ENCODE measurements at places on chromosomes 16 and 17. TPM values are rescaled to one million over a fixed set of nuclear protein-coding genes. Genes with fewer than 3 reads are reported as not detected.
A peak's percentile ranks its signal among the peaks of the same experiment; 100 is the strongest.

The PNMT gene
- total RNA-seq, result 0.67 TPM

- DNase-seq, result no peak
Observed at GRCh38 chr16:64172652-64173051, 949.2 kb downstream of the CDH11 start.

DNA sequence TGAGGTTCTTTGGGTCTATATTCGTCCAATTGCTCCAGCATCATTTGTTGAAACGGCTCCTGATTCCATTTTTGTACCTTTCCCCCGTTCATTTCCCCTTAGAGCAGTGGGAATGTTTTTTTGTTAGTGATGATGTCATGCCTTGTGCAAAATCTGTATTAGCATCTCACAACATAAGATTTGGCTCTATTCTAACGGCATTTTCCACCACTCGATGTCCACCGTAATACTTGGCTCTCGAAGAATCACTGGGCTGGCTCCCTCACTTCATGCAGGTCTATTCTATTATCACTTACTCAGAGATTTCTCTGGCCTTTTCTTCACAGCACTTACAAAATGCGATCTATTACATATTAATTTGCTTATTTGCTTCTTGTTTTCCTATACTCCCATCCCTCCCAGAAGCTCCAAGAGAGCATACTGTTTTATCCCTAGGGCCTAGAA lies 571 bp upstream of the NME1 start:
- DNase-seq, result peak; percentile 8

DNA sequence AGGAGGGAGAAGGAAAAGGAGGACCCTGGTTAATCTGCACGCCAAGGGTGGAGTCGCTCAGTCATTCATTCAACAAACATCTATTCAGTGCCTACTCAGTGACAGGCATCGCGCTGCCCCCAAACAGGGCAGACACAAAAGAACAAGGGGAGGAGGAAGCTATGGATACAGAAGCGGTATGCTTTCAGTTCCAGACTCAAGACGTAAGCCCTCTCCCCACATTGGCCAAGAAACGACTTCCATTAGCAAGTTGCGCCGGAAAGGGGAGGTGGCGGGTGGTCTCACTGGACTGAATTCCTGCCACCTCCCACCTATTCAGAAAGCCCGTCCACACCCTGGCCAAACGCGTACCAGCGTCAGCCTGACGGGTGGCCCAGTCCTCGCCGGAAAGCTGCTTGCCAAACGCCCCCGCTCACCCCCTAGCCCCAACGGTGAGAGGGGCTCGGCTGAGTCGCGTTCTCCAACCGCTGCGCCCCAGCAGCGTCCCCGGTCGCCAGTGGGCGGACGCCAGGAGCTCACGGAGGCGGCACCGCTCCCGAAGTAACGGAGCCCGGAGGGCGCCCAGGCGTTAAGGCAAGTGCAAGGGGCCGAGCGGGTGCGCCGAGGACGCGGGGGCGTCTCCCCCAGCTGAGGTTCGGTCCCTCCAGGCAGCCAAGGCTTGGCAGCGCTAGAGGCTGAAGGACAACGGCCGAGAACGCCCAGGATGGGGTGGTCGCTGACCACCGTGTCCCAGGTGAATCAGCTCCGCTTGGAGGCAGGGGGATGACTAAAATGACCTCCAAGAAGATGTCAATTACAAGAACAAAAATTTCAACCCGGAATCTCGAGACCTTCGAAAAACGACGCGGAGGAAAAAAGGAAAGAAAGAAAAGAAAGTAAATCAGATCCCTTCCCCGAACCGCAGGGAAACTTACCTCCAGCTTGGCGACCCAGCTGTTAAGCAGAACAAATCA lies 470.7 kb downstream of the SOX9 start:
- peak; percentile 17 for DNase-seq

- DNase-seq, result no peak
Observed at GRCh38 chr16:23518435-23518891, 8.2 kb upstream of the GGA2 start.

The HOXB6 gene
- total RNA-seq, result 0.24 TPM

The HSF4 gene
- 63.4 TPM for total RNA-seq

GRCh38 chr17:39208893-39209292 lies 8.8 kb downstream of the RPL19 start:
- no peak for DNase-seq

DNA sequence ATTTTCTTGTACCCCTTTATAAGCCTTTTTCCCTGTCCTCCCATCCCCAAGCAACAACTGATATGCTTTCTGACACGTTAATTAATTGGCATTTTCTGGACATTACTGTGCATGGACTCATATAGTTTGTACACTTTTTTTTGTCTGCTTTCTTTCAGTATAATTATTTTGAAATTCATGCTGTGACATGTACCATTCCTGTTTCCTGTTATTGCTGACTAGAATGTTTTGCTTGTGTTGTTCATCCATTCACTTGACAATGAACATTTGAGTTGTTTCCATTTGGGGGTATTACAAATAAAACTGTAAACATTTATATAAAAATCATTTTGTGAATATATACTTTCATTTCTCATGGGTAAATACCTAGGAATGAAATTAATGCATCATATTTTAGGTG lies 50.6 kb downstream of the RBBP6 start:
- DNase-seq, result no peak

DNA sequence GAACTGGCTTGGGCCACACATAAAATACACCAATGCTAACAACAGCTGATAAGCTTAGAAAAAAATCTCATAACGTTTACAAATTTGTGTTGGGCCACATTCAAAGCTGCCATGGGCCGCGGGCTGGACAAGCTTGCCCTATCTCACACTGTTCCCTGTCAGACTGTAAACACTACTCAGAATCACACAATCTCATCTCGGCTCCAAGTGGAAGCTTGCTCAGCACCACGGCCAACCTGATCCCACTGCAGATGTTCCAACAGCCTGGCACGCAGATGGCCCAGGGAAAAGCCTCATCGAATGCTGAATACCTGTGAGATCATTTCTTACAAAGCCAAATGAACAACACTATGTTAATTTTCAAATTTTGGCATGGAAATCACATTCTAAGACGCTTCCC lies 125.8 kb downstream of the ANKRD11 start:
- DNase-seq, result no peak

- DNase-seq, result no peak
Observed at GRCh38 chr17:77164483-77165091, 23.8 kb downstream of the SEC14L1 start.
